Stimulated activated naive CD4-positive, alpha-beta T cell treated with Interleukin-2 at 50 U/mL for 16 hours (primary cell): ENCODE measurements at places on chromosomes 4 and X.

- DNase-seq: no peak
Observed at GRCh38 chr4:83618991-83619645, 83.2 kb downstream of the GPAT3 start.

DNA sequence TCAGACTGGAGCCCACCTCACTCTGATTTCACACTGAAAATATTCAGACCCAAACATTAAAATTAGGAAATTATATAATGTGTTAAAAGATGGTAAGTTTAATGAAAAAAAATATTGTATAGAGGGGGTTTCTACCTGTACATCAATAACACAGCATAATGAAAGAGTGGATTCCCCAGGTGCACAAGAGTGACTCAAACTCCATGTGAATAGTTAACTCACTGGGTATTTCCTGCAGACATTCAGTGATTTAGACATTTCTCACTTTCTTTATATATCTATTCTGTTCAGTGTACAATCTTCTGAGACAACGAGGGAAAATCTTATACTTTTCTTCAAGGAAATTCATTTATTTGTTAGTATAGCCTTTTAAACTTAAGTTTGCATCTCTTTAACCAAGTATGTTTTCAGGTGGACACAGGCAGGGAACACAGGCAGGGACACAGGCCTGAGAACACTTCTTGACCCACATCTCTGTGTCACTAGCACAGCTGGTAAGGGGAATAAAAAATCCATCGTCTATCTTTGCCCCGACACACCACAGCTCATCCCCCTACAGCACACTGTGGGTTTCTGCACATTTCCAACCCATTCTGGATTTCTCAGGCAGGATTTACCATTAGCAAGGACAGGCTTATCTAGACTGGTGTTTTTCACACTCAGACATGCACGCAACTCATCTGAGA lies 525.5 kb upstream of the BOD1L1 start:
- DNase-seq: no peak

DNA sequence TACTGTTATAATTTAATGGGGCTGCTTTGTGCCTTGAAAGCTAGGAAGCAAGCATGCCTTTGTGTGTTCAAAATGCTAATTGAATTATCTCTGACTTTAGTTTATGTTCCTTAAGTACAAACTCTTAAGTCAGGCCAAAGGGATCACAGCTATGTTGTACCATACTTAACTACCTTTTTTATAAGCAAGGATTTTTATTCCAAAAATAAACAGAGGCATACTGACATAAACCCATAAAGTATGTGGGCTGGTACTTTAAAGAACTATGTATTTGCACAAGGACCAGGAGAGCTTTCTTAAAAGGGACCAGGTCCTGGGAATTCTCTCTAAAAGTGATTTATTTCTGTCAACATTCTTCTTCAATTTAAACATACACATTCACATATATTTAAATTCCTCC lies 57.8 kb upstream of the HCCS start:
- DNase-seq: no peak

DNA sequence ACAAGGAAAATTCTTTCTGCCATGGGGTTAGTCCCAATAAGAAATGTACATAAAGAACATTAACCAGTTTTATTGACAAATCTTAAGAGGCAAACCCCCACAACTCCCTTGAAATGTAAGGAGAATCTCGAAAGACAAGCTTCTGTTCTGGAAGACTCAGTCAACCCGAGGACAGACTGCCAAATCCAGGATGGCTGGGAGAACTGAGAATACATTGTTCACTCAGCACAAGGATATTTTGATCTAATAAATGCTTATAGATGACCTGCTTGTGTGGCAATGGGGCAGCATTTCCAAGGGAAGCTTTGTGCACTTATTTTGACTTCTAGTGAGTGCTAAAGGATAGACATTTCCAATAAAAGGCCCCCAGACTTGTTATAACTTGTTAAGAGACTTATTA lies 280.4 kb downstream of the DHX15 start:
- no peak for DNase-seq

GRCh38 chrX:72306851-72307645 lies 1.3 kb upstream of the CITED1 start:
- peak; percentile 27 for DNase-seq

GRCh38 chr4:53556651-53557050 lies 34.6 kb downstream of the LNX1 start:
- no peak for DNase-seq

DNA sequence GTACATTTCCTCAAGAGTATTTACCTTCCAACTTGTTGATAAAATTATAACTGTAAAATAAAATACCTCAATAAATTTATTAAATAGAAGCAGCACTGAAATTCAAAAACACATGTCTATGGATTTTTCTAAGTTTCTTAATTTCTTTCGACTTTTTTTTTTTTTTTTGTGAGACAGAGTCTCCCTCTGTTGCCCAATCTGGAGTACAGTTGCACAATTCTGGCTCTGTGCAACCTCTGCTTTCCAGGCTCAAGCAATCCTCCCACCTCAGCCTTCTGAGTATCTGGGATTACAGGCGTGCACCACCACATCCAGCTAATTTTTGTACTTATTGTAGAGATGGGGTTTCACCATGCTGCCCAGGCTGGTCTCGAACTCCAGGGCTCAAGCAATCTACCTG lies 79.8 kb downstream of the IQCM start:
- DNase-seq: no peak

GRCh38 chr4:108170631-108171338 lies 2.1 kb upstream of the LEF1 start:
- no peak for DNase-seq

DNA sequence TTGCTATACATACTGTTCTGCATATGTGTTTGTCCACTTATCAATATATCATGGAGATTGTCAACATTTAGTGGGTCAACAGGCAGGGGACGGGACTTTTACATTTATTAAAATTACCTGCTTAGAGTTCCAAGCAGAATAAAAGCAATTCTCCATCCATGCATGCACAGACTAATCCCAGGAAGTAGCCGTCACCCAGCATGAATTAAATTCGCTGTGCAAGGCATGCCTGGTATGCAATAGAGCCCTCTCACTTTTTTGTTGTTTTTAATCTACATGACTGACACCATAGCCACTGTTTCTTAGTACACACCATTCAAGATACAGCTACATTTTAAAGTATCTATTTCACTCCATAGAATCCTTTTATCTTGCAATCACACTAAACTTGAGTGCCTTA lies 108.9 kb downstream of the USP46 start:
- no peak for DNase-seq

- no peak for DNase-seq
Observed at GRCh38 chr4:74758551-74759145, 35.7 kb downstream of the BTC start.

DNA sequence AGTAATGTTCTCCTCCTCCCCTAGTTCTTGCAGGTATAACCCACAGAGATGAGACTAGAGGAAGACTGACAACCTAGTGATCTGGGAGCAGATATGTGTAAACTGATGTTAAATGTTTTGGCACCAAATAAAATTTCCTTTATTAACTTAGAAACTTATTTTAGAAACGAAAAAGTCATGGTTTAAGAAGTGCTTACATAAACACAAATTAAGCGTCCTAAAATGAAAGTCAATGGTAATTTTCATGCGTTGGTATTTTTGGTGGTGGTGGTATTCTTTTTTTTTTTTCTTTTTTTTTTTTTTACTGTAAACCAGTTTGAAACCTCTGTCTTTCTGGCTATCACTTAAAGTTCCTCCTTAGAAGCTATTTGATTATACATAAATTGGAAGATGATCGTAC lies 1438.1 kb upstream of the TENM3 start:
- no peak for DNase-seq

DNA sequence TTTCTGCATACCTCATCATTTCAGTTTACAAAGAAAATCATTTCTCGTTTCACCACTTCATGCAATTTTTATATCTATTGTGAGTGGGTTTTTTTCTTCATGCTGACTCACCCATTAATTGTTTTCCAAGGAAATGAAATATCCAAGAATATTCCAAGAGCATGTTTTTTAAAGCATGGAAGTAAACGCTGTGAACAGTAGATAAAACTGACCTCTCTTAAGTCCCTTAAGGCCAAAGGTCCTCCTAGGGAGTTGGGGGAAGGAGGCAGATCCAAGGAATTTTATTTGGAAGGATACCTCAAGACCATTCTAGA lies 2.6 kb upstream of the APBB2 start:
- DNase-seq: no peak

DNA sequence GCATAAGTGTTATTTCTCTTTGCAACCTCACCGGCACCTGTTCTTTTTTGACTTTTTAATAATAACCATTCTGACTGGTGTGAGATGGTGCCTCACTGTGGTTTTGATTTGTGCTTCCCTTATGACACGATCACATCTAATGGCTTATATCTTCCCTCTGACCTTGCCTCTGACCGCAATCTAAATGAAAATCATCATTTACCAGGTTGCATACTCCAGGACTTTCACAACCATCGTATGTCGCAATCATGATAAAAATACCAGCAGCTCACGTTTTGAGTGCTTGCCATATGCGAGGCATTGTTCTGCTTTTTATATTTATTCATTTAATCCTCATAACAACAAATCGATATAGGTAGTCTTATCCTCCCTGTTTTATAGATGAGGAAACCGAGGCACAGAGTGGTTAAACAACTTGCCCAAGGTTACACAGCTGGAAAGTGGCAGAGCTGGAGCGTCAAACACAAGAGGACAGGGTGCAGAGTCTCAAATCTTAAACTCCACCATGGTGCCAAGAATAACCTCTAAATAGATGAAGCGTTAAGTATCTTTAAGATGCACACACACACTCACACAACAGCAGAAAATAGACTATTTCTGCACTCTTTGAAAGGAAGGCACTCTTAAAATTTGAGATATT lies 102.2 kb downstream of the SEL1L3 start:
- no peak for DNase-seq

GRCh38 chr4:127586922-127587571 lies 45.7 kb upstream of the INTU start:
- no peak for DNase-seq

GRCh38 chr4:101953949-101954348 lies 163.4 kb downstream of the BANK1 start:
- no peak for DNase-seq

GRCh38 chrX:110182362-110182761 lies 135.5 kb downstream of the AMMECR1 start:
- no peak for DNase-seq

DNA sequence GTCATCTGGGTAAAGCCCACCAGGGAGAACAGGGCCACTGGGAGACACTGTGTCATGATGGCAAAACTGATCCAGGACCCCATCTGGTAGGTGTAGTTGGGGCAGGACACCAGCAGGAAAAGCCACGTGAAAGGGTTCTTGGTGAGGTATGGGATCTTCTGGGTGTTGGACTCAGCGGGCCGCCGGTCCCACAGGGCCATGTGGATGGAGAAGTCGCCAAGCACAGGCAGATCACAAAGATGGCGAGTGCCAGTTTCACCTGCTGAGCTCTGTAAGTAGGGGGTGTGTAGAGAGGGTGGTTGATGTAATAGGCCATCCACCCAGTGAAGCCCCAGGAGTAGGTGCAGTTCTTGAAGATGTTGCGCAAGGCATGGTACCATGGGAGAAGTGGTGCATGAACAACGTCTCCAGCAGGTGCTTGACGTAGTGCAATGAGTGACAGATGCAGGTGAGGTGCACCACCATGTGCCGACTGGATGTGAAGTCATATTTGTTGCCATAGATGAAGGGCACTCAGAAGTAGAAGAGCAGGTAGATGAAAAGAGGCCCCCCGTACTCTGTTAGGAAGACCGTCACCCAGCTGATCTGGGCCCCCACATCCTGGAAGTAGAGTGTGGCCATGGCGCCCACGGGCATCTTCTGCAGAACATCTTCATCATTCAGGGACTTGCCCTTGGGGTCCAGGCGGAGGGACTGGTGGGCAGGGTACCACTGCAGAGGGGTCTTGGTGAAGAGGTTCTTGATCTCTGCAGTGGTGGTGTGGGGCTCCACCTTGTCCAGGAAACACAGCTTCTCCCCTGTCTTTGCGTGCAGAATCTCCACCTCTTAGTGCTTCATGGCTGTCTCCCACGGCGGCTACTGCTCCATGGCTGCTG lies 249.3 kb downstream of the ANKRD50 start:
- no peak for DNase-seq

GRCh38 chr4:88204882-88205281 lies 46.4 kb upstream of the ABCG2 start:
- no peak for DNase-seq

DNA sequence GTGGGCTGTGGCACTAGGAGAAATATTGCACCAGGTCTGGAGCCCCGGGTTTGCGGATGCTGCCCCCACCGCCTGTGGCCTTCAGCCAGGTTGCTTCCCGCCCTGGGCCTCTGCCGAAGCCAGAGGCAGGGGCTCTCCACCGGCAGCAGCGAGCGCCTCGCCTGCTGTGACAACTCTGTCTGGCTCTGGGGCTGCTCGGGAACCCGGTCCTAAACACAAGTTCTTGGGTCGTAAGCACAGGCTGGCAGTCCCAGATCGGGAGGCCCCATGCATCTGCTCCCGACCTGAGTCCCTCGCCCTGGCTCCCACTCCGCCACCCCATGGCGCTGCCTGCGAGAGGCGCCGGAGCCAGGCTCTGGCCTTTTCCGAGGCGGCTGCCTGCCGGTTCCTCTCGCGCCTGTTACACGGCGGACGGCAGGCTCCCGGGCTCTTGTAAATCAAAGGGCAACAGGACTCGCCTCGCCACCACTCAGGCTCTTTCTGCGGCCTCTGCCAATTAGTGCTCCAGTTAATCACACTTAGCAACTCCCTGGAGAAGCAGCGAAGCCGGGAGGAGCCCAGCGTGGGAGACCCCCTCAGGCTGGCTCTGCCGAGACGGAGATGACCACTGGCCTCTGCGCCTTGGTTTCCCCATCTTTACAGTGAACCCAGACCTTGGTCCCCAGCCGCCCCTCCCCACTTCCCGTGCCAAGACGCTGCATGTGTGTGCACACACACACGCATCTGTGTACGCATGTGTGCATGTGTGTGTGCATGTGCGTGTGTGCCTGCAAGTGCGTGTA lies 109.2 kb downstream of the DCTD start:
- DNase-seq: no peak

- DNase-seq: peak; percentile 3
Observed at GRCh38 chrX:48025561-48025960, 18.8 kb downstream of the SPACA5 start.

DNA sequence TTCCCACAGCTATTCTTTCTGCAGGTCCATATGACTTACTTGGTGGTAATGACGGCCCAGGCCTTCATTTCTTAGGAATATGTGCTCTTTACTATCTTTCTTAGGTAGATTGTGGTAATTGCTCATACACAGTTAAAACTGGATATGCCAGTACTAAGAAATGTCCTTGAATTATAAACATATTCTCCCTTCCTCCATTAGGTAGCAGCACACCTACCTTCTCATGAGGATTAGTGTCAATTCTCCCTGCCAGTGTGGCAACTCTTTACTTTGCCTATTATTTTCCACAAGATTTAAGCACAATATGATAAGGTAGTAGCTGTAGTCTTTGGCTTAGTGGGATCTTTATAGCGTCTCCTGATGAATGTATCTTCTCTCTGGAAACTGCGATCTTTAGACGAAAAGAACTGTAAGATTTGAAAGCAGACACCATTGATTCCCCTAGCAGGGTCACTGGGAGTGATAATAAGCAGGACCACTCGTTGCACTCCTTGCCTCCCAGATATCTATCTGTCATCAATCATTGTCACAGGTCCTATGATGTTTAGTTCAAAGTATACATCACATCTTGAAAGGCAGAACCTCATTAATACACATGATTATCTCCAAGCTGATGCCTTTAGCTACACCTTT lies 1240.7 kb downstream of the C4orf33 start:
- DNase-seq: no peak
